ENCODE measurements at places on chromosomes 4 and X. TPM values are rescaled to one million over a fixed set of nuclear protein-coding genes. Genes with fewer than 3 reads are reported as not detected.
A peak's percentile ranks its signal among the peaks of the same experiment; 100 is the strongest.

DNA sequence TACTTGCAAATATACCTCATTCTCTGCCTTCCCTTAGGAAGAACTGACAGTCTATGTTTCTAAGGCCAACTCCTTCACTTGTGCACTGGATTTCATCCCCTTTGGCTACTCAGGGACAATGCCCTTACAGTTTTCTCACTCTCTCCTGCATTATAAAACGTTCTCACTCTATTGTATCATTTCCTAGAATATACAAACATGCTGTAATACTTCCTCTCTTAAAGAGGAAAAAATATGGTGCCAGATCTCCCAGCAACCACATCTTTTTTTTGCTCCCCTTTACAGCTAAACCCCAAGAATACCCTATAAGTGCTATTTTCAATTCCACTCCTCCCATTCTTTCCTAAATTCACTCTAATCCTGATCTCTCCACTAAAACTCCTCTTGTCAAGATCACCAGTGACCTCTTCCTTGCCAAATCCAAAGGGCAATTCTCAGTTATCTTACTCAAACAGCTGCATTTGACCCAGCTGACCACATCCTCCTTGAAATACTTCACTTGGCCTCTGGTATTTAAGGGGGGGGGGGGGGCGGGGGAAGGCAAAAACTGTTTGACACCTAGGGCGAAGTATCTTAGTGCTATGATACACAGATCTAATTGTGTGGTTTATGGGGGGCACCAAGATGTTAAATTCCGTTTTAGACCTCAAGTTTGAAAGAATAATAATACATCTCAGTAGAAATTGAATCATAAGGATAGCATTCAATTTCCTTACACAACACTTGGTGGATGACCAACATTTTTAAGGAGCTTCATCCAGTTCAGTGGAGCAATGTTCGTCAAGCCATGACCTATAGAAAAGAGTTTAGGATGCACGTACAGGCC lies 1.6 kb downstream of the RCHY1 start:
- DNase-seq: no peak

GRCh38 chr4:152530600-152530999 lies 5.3 kb downstream of the FBXW7 start:
- DNase-seq: no peak

GRCh38 chrX:39903937-39904336 lies 193.8 kb downstream of the BCOR start:
- peak; percentile 84 for DNase-seq

CD38 gene
- total RNA-seq: under 0.01 TPM

ADAM29 gene
- not detected for total RNA-seq

- peak; percentile 83 for DNase-seq
These were observed 18.9 kb downstream of the ADD1 start for GRCh38 chr4:2862528-2862927.

DNA sequence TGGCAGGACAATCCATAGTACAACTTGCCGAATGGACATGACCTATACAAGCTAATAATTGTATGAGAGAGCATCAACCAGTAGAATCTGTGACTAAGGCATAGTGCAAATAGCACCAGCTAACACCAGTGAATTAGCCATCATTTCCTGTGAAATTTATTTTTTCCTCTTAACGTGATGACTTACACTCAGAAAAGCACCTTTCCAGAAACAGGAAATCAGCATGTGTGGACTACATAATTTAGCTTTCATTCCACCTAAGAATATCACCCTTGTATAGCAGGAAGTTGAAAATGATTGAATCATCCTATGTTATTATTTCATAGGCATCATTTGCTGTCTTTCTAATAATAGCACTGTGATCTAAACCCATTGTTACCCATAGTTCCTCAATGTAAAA lies 1393.4 kb upstream of the PCDH7 start:
- no peak for DNase-seq

- no peak for DNase-seq
These were observed 57.2 kb downstream of the RUFY3 start for GRCh38 chr4:70778888-70779422.

- DNase-seq: no peak
These were observed 23.9 kb downstream of the FBXO8 start for GRCh38 chr4:174259580-174259979.

DNA sequence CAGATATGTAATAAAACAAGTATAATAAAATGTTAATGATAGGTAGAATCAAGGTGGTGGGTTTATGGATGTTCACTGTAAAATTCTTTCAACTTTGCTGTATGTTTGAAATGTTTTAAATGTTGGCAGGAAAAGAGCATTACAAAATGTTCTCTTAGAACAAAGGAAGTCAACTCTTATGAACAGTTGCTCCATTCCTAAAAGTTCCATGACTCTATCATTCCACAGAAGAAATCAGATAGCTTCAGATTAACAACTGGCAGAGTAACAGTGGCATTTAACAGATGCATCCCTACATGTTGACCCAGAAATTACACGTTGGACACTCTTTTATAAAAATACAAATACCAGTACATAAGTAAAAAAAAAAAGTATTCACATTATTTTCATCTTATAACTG lies 2023.7 kb downstream of the ARAP2 start:
- DNase-seq: no peak

DNA sequence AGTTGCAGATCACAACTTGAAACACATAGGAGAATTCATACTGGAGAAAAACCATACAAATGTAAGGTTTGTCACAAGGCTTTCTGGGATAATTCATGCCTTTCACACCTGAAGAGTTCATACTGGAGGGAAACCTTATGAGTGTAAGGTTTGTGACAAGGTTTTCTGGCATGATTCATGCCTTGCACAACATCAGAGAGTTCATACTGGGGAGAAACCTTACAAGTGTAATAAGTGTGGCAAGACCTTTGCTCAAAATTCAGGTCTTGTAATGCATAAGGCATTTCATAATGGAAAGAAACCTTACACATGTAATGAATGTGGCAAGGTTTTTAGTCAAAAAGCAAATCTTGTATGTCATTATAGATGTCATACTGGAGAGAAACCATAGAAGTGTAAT lies 58.8 kb upstream of the ENPEP start:
- DNase-seq: no peak

ZNF674 gene
- total RNA-seq: 4.7 TPM

Measured in osteoblast (primary cell).